ENCODE measurements at places on chromosomes 1 and 21. TPM values are rescaled to one million over a fixed set of nuclear protein-coding genes. Genes with fewer than 3 reads are reported as not detected.

ARHGEF19 gene
- total RNA-seq: 6.6 TPM

BTBD8 gene
- total RNA-seq: 0.84 TPM

HFM1 gene
- total RNA-seq: 0.09 TPM

CFHR3 gene
- 0.30 TPM for total RNA-seq

SLC44A3 gene
- 1.6 TPM for total RNA-seq

STIL gene
- total RNA-seq: 12.2 TPM

NAXE gene
- total RNA-seq: 159 TPM

LEMD1 gene
- total RNA-seq: not detected

C1orf87 gene
- total RNA-seq: not detected

PPP1R8 gene
- 38.0 TPM for total RNA-seq

WDR64 gene
- not detected for total RNA-seq

COL9A2 gene
- total RNA-seq: 0.19 TPM

PDE4B gene
- total RNA-seq: 16.7 TPM

USH2A gene
- not detected for total RNA-seq

HHAT gene
- total RNA-seq: 2.5 TPM

PAPPA2 gene
- not detected for total RNA-seq

CR1 gene
- total RNA-seq: not detected

F13B gene
- not detected for total RNA-seq

OPRD1 gene
- 0.06 TPM for total RNA-seq

AKNAD1 gene
- total RNA-seq: 1.1 TPM

CYP4Z1 gene
- not detected for total RNA-seq

ADORA1 gene
- 1.4 TPM for total RNA-seq

TMEM35B gene
- total RNA-seq: 17.3 TPM

F3 gene
- total RNA-seq: 1.9 TPM

NTNG1 gene
- not detected for total RNA-seq

Measured in A549 treated with DMSO at 1 μM for 4 hours (cell line).